Lower leg skin (tissue), 4 donors: ENCODE measurements at places on chromosomes 7 and 10. TPM values are rescaled to one million over a fixed set of nuclear protein-coding genes. Genes with fewer than 3 reads are reported as not detected.
A peak's percentile ranks its signal among the peaks of the same experiment; 100 is the strongest.

Gene OR6B1
- total RNA-seq: not detected

Gene AGAP4
- 15.1 TPM for total RNA-seq

Gene TMEM140
- total RNA-seq: 8.6 TPM

Gene VSTM4
- total RNA-seq: 1.1 TPM

Gene AKR1C8
- not detected for total RNA-seq

Gene CASD1
- 5.4 TPM for total RNA-seq

DNA sequence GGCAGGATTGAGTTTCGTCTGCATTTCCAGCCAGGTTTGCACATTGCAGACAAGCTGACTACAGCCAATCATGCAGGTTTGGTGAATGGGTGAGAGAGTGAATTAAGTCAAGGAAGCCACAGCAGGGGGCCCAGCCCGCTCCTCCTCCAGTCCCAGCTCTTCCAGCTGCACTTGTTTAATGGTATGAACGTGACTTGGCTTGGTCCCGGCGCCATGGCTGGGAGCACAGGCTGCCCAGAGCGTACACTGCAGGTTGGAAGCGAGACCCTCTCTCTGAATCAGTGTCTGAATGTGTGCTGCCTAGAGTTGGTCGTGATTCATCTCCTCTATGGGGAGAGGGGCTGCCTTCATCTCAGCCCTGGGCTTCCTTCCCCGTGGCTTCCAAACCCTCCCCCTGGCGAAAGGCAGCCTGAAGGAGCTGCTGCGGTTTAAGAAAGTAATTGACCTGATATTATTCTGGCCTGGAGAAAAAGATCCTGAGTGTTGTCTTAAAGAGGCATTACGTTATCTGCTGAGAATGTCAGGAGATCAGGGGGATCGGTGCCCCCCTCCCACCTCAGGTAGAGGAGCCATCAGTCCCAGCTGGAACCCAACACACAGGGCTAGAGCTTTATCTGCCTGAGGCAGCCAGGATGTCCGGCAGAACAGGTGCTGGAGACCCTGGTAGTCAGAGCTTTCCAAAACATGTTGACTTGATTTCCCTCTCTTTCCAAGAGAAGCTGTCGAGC lies 132.1 kb downstream of the COL26A1 start:
- DNase-seq: no peak

DNA sequence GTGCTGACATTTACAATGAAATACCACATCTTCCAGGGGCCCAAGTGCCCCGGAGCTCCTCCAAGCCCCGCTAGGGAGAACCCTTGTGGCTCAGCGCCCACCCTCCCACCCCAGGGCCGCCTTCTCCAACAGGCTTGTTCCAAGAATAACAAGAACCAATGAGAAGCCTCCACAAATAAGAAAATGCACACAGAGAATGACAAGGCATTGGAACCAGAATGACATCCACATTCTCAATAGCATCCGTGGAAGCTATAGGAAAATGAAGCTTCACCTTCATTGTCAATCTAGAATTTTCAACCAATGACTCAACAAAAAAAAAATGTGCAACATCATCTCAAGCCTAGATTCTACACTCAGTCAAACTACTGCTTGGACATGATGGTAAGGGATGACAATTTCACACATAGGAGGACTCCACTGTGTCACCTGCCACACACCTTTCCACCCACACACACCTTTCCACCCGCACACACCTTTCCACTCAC lies 50.4 kb upstream of the PPP2R2D start:
- no peak for DNase-seq

DNA sequence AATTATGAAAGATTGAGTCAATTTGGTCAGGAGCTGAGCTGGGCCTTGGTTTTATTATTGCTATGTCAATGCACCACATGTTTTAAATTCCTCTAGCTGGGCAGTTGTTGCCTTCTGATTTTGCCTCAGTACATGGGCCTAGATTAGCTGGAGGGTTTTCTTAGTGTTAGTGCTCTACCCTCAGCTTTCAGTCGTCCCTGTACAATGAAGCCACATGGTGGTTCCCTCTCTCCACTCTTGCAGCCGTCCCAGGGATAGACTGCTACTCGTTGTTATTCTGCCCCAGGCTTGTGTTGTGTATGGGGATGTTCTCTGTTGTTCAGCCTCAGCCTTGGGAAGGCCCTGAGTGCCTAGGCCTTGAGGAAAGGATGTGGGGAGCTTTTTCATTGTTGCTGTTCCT lies 37.0 kb downstream of the NHLRC2 start:
- DNase-seq: no peak

DNA sequence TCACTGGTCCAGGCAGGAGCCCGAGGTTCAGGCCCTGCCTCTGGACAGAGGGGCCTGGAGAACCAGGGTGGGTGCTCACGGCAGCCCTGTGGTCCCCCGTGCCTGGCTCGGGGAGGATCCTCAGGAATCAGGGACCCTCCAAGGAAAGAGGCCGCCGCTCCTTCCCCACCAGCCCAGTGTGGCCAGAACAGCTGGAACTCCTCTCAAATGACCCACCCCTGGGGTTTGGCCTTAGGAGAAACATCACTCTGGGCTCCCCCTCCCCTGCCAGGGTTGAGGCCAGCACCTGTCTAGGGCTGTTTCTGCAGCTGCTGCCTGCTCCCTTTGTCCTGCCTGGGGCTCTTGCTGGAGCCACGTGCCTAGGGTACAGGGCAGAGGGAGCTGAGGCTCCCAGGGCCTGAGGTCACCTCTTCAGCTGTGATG lies 161.0 kb downstream of the RNF216 start:
- DNase-seq: no peak

GRCh38 chr10:102624751-102625645 lies 19.3 kb upstream of the TRIM8 start:
- DNase-seq: no peak

DNA sequence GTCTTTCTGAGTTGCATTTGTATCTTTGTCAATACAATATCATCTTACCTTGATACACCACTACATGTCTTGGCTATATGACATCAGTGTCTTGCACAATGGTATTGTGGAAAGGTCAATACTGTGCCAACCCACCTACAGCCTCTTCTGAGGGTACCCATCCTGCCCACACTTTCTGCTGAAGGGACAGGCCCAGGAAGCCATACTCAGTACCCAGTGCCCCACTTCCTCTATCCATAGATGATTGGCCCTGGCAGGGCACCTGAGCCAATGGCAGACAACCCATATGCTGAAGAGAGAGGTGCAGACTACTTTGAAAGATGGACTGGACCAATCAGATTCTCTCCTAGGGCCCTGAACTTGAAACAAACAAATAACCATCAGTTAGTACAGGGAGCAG lies 152.0 kb upstream of the ADO start:
- no peak for DNase-seq

DNA sequence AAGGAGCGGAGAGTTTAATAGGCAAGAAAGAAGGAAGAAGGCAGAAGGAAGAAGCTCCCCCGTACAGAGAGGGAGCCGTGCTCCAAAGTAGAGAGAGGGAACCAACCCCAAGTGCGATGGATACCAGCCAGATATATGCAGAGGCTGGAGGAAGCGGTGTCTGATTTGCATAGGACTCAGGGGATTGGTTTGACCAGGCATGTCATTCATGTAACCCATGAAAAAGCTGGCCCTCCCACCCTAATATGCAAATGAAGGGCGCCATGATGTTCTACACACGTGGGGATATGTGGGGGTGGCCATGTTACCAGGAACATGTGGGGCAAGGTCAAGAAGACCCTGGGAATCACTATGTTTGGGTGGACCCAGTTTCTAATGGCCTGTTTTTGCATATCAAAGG lies 40.6 kb upstream of the FAM3C start:
- no peak for DNase-seq

DNA sequence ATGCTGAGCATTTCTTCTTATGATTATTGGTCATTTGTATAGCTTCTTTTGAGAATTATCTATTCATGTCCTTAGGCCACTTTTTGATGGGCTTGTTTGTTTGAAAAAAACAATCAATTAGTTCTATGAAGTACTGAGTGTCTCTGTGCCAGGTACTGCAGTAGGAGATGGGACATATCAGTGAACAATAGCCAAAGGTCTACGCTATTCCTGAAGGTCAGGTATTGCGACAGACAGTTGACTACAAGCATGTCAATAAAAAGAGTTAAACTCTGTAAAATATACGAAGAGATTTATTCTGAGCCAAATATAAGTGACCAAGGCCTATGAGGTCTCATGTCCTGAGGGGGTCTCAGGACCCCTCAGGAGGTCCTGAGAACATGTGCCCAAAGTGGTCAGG lies 122.1 kb upstream of the NFE2L3 start:
- DNase-seq: no peak

GRCh38 chr10:131271195-131271880 lies 40.2 kb downstream of the TCERG1L start:
- no peak for DNase-seq

DNA sequence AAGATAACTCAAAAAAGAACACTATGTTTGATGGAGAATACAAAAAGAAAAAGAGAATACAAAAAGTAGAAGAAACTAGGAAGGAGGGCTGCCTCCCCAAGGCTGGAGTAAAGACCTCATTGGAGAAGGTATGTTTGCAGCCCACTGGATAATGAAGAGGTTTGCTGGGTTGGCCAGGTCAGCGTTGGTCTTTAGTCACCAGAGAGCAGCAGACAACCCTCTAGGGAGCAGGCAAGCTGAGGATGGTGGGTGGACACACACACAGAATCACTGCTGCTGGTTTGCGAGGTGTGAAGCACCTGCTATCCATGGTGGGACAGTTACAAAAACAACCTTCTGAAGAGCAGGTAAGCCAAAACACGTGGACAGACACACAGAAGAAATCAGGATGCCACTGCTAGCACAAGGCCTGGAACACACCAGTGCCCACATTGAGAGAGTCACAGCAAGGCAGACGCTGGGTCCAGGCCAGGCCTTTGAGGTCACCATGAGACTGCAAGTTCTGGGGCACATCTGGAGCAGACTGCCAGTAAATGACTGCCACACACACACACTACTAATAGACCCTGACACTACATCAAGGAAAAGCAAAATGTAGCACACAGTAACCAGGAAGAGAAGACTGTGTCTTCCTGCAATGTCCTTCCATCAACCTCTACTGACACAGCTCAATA lies 43.0 kb downstream of the MTERF1 start:
- DNase-seq: no peak

GRCh38 chr7:140640727-140641523 lies at the start of gene DENND2A:
TSS of gene DENND2A (minus strand) at chr7:140640813. CDS start at chr7:140602397, 38,416 bp downstream.
- DNase-seq: peak; percentile 93

DNA sequence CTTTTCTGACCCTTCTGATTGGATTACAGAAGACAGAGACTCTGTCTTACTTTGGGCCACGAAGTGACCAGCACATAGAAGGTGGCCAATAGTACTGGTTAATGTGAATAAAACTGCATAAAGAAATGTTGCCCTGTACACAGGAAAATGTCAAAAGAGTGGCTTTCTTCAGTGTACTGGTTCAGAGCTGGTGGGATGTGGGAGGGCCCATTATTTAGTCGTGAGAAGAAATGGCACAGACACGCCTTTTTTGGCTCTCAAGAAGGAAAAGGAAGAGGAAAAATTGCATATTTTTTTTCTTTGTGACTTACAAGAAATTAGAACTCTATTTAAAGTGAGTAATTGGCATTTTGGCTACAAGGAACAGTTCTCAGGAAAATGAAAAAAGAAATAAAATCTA lies 129.7 kb downstream of the DGKI start:
- DNase-seq: no peak

DNA sequence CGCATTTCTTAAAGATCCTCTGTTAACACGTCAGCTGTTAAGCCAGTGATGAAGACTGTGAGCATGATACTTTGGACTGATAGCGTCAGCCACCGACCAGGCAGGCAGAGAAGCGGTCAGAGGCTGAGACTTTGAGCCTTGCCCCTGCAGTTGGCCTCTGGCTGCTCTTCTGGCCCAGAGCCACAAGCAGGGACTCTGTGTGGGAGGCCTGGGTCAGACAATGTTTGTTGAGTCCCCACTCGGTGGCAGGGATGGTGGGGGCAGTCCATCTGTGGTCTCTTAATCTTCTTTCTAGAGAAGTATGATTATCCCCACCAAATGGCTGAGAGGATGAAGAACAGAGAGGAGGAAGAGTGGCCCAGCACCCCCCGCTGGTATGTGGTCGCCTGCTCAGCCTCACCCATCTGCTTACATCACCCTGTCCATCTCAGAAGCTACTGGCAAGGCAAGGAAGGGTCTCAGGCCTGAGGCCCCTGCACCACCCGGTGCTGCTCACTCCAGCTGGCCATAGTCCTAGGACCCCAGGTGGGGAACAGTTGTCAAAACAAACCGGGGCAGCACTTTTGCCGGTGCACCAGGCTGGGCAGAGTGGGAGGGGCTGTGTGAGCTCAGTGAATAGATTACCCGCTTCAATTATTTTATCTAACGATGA lies 202.9 kb downstream of the GRID1 start:
- peak; percentile 56 for DNase-seq

- no peak for DNase-seq
These were observed 76.6 kb downstream of the GLRX3 start for GRCh38 chr10:130212746-130213145.

GRCh38 chr7:2010101-2010500 lies 222.6 kb downstream of the MAD1L1 start:
- DNase-seq: no peak

- no peak for DNase-seq
These were observed 297.6 kb downstream of the ARHGAP12 start for GRCh38 chr10:31630861-31631567.

DNA sequence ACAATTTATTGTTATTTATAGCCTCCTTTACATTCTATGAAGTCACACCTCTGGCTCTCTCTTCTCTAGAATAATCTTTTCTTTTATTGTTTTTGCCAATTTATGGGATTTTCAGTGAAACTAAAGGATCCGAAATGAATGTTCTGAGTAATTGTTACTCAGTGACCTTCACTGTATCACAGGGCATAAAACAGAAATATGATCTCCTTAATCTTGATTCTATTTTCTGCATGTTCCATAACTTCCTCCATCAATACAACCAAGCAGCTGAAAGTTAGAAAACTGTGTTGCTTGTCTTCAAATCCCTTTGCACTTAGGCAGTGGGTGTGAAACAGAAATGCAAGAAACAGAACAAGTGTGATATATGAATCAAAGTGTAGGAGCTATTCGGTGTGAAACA lies 57.4 kb upstream of the FERD3L start:
- DNase-seq: no peak

DNA sequence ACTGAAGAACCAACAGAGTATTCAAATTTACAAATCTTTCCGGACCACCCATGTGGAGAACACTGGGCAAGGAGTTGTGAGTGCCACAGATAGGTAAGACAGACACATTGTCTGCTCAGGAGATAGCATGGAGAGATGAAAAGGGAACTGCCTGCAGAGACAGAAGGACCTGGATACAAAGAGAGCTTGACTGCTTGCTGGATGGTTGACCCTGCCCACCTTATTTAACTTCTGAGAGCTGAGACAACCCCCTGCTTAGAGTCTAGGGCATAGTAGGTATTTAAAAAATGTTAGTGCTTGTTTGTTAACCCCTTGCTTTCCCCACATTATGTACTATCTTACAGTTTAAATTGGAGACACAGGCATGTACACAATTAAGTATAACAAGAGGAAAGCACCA lies 314.1 kb downstream of the THSD7A start:
- DNase-seq: no peak

DNA sequence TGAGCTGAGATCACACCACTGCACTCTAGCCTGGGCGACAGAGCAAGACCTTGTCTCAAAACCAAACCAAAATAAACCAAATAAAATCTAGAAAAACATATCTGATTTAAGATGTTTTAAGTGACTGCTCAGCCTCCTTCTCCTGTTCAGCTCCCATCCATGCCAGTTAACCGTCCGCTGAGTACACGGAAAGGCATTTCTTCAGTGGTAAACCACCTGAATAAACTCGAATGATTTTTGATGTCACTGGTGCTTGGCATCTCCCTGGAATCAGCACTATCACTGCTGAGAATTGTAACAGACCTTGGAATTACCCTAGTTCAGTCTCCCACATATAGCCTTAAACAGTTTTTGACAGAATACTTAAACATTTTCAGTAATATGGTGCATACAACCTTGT lies 24.1 kb upstream of the NRCAM start:
- DNase-seq: no peak

GRCh38 chr10:110643653-110644597 lies at the start of gene RBM20:
TSS of gene RBM20 (plus strand) at chr10:110644336. CDS start at chr10:110644455, 119 bp downstream.
- DNase-seq: no peak
